Activated T-helper 1 cell treated with anti-CD3 and anti-CD28 coated beads, Interleukin-2, amount 50 U/mL, for 16 hours (primary cell): ENCODE measurements at places on chromosomes 2 and 18.

DNA sequence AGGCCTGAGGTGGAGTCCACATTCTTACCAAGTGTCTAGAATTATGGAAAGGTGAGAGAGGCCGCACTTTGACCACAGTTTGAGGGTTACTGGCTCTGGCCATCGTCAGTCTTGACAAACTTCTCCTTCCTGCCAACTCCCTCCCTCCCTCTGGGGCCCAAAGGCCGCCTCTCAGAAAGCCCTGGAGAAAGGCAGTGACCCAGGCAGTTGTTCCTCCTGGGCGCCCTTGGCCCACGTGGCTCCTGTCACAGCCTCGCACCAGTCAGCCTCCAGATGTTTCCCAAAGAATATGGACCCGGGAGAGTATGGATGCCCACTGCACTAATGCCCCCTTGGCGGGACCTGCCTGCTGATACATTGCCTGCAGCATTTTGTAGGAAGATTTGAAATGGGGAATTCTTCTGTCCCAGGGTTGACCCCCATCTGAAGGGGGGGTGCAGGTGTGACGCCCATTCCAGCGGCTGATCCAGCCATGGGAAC, 61.7 kb downstream of the ASB1 start:
- no peak for DNase-seq

GRCh38 chr2:196444442-196444841, 195.1 kb upstream of the CCDC150 start:
- DNase-seq, result no peak

DNA sequence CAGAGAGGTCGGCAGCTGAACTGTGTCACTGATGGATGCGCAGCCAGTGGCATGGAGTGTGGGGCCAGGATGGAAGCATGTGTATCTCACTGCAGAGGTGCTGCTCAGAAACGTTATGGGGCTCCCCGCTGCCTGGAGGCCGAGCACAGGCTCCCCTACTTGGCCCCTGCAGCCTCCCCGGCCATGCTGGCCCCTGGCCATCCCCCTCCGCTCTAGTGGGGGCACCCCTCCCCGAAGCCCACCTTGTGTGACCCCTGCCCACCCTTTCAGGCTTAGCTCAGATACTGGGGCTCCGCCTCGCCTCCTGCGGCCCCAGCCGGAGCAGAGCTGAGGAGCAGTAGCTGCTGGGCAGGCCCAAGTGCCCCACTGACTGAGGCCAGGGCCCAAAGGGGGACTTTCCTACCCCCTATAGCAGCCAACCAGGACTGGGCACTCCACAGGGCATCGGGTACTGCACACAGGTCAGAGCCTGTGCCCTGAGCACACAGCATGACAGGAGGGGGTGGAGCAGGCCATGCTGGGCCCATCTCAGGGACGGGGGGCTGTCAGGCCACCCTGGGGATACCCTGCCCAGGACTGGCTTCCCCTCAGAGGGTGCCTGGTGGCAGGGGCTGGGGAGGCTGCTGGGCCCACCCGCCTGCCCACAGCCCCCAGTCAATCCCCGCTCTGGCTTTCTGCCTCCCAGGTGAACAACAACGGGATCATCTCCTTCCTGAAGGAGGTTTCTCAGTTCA, 31.3 kb downstream of the SNED1 start:
- no peak for DNase-seq

DNA sequence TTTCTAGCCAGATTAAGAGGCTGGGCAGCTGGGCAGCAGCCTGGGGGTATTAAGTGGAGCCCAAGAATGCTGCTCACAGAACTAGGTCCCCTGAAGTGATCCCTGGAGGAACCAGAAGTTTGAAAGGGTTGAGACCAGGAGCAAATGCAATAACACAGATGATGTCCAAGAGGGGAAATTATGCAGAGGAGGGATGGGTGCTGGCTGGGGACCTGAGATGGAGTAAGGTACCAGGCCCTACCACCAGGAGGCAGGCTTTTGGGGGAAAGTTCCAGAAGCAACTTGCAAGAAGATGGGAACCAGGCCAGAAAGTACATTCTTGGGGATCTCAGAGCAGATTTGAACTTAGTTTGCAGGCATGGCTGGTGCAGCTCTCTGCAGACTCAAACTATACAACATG, 175.1 kb downstream of the NCK2 start:
- DNase-seq, result peak; percentile 19
